Colonic mucosa (tissue), 4 donors: ENCODE measurements at places on chromosomes 12 and 14.

DNA sequence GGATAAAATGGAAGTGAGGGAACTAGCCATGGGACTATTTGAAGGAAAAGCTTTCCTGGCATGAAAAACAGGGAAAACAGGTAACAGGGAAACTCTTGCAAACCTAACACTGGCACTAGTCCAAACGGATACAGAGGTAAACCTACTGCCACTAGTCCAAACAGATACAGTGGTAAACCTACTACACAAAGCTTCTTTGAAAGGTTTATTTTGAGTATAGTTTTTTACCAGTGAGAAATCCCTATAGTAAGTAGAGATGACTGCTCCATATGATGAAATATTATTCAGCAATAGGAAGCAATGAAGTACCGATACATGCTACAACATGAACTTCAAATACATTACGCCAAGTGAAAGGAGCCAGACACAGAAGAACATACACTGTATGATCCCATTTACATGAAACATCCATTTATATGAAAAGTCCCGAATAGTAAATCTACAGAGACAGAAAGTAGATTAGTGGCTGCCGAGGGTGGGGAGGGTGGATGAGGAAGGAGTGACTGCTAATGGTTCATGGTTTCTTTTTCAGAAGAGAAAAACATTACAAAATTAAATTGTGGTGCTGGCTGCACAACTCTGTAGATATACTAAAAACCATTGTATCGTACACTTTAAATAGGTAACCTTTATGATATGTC lies 25.5 kb downstream of the SPTLC2 start:
- peak; percentile 70 for DNase-seq

DNA sequence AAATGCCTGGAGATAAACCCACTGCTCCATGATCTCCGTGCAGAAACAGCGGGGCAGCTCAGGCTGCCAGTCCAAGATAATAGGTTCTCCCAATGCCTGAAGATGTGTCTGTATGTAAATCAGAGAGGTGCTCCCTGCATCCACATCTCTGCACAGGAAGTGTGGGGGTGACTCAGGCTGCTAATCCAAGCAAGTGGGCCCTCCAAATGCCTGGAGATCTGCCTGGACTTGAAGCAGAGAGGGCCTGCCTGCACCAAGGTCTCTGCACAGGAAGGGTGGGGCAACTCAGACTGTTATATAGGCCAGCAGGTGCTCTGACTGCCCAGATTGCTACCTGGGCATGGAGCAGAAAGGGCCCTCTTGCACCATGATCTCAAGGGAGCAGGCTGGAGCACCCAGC lies 504.7 kb downstream of the LRFN5 start:
- no peak for DNase-seq

DNA sequence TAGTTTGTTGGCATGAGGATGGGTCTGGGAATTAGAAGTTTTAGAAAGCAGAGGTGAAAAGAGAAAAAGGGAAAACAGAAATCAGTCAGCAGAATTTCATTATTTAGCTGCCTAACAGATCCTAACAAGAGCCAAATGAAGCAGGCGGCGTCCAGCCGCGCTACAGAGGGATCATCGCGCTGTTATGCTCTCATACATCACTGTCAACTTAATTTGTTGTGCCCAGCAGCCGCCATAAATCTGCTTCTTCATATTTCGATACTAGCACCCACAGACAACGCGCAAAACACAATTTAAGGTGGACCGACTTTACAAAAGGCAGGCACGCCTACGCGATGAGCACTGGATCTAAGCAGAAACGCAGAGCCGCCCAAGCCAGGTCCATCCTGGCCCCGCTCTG lies 66.7 kb downstream of the SETD3 start:
- no peak for DNase-seq

- DNase-seq = peak; percentile 5
Observed at GRCh38 chr14:72606879-72607278, 287.0 kb downstream of the DPF3 start.

DNA sequence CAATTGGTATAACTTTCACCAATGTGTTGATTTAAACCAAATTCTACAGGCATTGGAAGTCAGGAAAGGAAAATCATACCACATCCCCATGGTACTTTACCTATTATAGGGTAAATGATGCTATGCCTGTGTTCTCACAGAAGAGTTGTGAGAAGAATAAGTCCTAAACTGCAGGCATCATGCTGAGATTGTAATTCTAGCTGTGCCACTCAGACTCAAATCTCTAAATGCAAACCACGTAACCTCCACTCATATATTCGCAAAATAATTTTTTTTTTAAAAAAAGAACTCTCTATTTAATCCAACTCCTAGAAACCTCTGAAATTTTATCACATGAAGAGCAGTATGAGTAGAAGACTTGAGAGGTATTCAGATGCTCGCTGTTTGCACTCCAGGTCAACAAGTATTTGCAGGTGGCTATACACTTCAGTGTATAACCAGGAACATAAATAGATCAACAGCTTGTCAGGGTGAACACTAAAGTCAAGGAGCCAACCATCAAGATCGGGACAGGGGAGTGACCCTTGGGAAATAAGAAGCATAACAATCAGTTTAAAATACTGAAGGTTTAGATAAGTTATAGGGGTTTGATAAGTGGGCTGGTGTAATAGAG lies 110.1 kb downstream of the SLC25A21 start:
- no peak for DNase-seq

DNA sequence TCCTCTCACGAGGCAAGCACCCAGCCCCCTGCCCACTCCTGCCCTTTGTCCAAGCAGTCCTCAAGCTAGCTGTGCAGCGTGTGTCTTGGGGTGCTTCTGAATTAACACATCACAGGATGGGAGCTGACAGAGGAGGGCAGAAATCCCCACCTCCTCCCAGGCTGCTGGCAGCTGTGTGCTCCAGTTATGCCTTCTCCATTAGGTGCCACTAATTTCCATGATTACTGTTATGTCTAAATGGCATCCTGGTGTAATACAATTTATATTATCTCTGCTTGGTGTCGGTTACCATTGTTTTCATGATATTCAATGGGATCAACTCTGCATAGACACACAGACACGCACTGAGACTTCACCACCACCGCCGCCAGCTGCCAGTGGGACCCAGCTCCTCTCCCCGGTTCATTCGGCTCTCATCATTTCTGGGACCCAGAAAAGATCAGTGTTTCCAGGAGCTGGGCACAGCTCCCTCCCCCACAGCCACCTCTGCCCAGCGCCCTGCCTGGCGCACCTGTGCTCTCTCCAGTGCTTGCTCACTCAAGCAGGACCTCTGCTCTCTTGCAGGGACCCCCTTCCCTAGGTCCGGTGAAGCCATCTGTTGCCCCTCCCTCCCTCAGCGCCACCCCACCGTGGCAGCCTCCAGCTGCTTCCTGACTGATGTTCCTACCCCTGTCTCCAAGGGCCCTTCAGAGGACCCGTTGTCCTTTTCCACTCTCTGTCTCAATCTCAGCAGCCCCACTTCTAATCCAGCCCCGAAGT lies 167.5 kb upstream of the FKBP4 start:
- no peak for DNase-seq

GRCh38 chr14:34619471-34619870 lies 10.5 kb downstream of the SNX6 start:
- DNase-seq = no peak

- no peak for DNase-seq
Observed at GRCh38 chr14:91918186-91918883, 29.2 kb downstream of the FBLN5 start.

GRCh38 chr14:55316564-55316963 lies 45.3 kb downstream of the FBXO34 start:
- DNase-seq = peak; percentile 74

GRCh38 chr12:105775343-105775742 lies 363.4 kb downstream of the NUAK1 start:
- DNase-seq = no peak

GRCh38 chr14:56299306-56299984 lies 181.2 kb downstream of the PELI2 start:
- DNase-seq = no peak

DNA sequence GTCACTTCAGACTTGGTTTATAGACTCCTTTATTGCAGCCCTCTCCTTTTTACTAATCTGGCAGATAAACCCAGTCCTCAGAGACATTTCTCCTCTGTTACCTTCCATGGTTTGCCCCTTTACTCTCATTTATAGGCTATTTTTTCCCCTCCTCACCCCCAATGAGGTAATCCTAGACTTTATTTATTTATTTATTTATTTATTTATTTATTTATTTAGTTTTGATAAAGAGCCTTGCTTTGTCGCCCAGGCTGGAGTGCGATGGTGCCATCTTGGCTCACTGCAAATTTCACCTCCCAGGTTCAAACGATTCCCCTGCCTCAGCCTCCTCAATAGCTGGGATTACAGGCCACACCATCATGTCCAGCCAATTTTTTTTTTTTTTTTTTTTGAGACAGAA lies 8.4 kb downstream of the FGD4 start:
- no peak for DNase-seq

GRCh38 chr14:89310211-89310610 lies 106.8 kb downstream of the FOXN3 start:
- DNase-seq = no peak

GRCh38 chr12:102543494-102544485 lies 63.4 kb upstream of the IGF1 start:
- no peak for DNase-seq

GRCh38 chr14:56328021-56328420 lies 209.8 kb downstream of the PELI2 start:
- DNase-seq = no peak

DNA sequence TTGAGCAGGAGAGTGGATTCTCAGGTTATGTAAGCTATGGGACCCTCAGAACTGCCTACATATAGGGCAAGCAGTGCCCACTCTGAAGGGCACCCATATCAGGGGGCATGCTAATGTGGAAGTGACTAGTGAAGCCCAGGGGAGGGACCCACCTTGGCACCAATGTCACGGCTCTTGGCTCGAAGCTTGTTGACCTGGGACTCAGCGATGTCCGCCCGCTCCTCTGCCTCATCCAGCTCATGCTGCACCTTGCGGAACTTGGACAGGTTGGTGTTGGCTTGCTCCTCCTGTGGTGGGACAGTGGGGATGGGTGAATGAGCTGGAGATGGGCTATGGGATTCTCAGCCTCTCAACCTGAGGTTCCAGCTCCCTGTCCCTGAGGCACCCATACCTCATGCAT lies 5.4 kb downstream of the CMTM5 start:
- no peak for DNase-seq

DNA sequence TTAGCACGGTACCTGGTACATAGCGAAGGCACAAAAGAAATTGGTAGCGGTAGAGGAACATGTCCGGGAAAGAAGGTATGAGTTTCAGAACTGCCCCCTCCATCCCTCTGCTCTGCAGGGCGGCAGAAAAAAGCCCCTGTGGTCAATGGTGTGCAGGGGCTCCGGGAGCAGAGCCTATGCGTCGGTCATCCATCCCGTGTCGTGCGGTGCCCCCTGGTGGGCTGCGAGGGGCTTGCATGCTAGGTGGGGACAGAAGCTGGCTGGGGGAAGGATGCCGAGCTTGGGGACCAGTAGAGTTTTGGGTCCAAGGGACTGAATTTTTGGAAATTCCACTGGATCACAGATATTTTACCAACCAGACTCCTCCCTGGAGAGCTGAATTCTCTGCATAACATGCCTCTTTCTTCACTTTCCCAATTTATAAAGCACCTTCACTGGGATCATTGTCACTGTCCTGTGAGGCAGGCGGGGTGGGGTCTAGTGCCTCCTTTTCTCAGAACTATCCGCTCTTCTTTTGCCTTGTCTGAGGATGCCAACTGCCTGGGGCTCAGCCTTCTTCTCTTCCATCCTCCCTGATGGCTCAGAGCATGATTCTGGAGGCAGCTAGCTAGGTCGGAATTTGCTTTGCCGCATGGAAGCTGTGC lies 148.7 kb downstream of the SMOC1 start:
- peak; percentile 75 for DNase-seq

DNA sequence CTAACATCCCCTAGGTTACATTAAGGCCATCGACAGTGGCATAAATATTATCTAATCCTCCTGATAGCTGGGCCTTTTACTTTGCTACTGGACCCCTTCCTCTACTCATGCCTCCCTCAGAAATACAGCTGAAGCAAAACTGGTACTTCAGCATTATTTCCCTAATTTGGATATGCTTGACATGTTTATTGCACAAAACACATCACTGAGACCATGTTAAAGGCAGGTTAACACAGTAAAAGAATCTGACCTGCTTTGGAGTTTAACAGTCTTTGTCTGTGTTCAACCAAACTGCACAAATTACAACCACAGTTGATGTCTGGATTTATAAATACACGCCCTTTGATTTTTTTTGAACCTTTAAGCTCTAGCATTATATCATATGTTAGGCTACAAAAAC lies 156.6 kb downstream of the FOXA1 start:
- DNase-seq = no peak

DNA sequence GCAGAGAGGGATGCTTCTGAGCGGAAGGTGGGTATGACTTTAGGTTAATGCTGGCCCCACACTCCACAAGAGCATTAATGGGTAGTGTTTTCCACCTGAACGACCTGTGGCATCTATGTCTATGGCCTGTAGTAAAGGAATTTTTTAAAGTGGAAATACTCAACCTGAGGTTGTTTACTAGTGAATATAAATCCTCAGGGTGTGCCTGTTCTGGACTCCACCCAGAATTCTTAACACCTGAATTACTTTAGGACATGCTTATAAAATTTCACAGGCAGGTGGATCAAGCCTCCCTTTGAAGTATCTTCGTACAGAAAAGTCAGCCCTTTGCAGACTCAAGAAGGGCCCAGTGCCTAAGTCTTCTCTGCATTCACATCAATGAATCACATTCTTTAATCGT lies 196.1 kb downstream of the ESR2 start:
- DNase-seq = peak; percentile 60

GRCh38 chr12:132102297-132102696 lies 41.8 kb downstream of the DDX51 start:
- DNase-seq = no peak

DNA sequence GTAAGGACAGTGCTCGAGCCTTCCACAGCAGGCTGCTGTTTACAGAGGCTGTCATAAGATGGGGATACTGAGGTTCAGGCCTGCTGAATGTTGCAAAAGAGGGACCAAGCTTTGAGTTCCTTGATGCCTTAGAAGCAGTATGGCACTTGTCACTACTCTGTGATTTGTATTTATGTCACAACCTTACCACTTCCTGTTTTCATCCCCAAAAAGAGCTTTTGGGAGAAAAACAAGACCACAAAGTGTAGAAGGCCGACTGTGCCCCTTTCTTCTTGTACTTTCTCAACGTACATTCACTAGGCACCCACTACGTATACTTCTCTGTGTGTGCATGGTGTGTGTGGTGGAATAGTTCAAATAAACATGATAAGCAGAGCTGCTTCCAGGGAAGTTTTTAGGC lies 90.1 kb downstream of the DRAM1 start:
- no peak for DNase-seq

DNA sequence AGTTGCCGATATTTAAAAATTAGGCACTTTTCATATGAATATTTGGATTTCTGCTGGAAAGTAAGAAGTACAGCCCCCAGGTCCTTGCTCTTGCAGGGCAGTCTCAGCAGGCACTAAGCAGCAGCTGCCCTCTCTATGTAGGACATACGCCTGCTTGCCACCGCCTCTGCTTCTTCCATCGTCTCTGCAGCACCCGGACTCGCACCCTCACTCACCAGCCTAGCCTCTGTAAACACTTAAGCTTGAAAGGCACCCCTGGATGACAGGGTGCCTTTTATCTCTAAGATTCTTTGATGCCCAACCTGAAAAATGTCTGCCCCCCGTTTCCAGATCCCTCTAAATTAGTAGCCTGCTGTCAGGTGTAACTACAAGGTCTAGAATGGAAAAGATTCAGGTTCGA lies 19.0 kb downstream of the OTUB2 start:
- DNase-seq = no peak

- no peak for DNase-seq
Observed at GRCh38 chr14:55332654-55333570, 61.7 kb downstream of the FBXO34 start.

GRCh38 chr12:47679785-47680184 lies 26.0 kb downstream of the RPAP3 start:
- no peak for DNase-seq
